ENCODE measurements at places on chromosomes 7 and 10.

DNA sequence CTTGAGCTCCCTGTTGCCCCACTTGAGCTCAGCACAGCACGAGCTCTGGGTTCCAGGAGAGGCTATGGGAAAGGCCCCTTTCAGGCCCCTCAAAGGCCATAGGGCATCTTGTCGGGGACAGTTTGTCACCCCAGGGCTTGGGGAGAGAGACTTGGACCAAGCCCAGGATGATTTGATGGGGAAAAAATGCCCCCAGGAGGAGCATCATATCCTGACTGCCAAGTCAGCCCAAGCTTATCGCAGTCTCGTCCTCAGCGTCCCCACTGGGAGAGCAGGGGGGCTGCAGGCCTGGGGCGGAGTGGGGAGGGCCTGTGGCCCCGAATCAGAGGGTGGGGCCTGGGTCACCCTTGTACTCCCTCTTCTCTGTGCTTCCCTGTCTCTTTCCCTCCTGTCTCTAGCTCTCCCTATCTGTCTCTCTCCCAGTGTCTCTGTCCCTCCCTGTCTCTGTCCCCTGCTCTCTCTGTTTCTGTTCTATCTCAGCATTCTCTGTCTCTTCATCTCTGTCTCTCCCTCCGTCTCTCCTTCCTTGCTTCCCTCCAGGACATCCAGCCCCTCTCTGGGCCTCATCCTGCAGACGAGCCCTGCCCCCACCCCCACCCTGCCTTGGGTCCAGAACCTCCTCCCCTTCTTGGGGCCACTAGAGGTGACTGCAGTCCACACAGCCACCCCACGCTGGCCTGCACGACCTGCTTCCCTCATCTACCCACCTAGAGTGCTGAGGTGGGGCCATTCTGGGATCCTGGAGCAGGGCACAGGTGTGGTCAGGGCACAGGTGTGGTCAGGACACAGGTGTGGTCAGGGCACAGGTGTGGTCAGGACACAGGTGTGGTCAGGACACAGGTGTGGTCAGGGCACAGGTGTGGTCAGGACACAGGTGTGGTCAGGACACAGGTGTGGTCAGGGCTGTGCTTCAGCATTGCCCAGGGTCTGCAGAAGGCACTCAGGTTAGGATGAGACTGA, 17.3 kb upstream of the GRIFIN start:
- no peak for DNase-seq

DNA sequence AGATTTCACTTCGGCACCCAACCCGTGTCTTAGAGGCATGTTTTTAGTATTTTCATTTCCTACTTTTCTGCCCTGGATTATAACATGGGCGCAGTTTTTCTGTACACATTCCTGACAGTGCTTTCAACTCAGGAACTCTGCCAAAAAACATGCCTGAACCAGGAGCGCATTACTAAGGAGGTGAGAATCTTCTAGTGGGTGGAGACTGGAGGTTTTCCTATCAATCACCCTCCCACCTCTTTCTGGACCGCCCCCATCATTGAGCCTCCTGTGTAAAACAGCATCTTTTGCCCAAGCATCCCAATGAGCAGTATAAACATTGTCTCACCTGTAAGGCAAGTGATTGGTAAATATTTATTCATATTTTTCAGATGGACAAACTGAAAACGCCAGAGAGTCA, 53.2 kb downstream of the STK17A start:
- DNase-seq: no peak

DNA sequence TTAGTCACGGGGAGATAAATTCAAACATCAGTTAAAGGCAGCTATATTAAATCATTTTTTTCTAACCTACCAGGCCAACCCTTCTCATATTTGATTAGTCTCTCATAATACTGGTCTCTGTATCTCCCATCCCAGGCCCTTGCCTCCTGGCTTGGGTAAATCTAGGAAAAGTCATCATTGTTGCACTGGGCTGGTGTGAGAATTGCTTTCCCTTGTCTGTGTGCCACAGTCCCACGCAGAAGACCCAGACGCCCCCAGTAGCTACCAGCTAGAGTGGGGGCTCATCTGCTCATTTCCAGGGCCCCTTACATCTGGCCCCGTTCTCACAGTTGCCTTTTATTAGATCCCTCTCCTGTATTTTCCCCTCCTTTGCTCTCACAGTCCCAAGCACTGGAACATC, 67.6 kb upstream of the VIPR2 start:
- no peak for DNase-seq

GRCh38 chr7:82312646-82313045, 130.9 kb downstream of the CACNA2D1 start:
- DNase-seq: no peak

DNA sequence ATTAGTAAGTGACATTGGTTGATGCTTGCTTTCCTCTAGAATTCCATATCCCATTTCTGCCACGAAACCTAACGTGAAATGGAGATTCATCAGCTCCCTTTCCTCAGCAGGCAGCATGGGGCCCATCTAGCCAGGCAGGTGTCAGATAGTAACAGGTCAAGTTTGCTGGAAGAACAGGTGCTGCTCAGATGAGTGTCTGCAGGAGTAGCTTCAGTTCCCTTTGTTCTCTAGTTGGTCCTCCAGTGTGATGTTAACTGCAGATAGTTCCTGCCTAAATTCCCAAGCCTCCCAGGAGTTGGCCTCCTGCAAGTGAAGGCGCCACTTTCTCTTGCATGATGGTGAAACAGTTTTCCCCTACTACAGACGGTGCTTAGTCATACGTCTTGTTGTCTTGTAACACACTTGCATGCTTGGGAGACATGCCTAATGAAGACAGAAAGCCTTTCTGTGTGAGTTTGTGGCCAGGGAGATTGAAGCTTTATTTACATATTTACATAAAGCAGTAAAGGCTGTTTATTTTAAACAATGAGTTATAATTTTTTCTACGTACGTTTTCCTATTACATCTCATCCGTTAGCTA, 175.4 kb downstream of the CHN2 start:
- DNase-seq: no peak

- no peak for DNase-seq
Measured at GRCh38 chr10:115903845-115904244, 369.2 kb downstream of the GFRA1 start.

- DNase-seq: no peak
Measured at GRCh38 chr7:155167706-155168365, 97.7 kb downstream of the HTR5A start.

DNA sequence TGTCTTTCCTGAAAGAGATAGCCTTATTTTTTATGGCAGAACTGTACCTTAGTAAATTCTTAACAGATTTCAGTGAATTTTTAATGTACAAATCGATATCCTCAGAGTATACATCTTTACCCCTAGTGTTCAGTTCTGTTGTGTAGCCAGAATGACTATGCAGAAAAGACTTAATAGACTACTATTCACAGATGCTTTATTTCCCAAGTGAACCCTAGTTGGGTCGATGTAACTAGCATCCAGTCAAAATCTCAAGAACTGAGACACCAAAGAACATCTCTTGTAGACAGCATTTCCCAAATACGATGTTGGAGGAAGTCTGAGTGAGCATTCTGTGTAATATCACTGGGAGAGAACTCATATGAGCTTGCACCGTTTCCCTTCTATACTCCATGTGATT, 1.5 kb downstream of the AKR1C3 start:
- no peak for DNase-seq

DNA sequence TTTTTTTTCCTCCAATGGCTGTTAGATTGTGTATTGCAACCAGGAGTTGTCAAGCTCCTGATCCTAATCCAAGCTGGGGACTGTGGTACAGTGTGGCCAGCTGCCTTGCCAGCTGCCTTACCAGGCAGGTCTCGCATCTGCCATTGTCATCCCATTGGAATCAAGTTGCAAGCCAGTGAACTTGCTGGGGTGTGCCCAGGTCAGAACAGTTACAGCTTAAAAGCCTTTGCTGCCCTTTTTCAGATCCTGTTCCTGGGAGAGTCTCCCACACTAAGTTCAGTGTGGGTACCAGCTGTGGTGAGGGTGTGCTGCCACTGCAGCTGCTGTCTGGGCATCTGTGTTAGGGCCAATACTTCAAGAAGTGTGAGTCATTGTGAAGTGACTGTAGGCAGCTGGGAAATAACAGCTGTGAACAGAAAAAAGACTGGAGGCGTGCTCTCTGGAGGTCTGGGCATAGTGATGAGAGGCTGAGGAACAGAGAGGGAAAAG, 72.8 kb downstream of the CCNY start:
- no peak for DNase-seq

GRCh38 chr10:113216102-113216501, 266.1 kb downstream of the TCF7L2 start:
- DNase-seq: peak; percentile 10

GRCh38 chr10:119439922-119440321, 102.6 kb downstream of the RGS10 start:
- no peak for DNase-seq

GRCh38 chr10:32269343-32270100, 77.4 kb downstream of the EPC1 start:
- DNase-seq: no peak

GRCh38 chr10:89001729-89002072, 11.1 kb downstream of the FAS start:
- no peak for DNase-seq

GRCh38 chr7:139297795-139298194, 43.3 kb upstream of the FMC1 start:
- no peak for DNase-seq

- peak; percentile 73 for DNase-seq
Measured at GRCh38 chr10:63083904-63084689, 49.0 kb upstream of the NRBF2 start.

DNA sequence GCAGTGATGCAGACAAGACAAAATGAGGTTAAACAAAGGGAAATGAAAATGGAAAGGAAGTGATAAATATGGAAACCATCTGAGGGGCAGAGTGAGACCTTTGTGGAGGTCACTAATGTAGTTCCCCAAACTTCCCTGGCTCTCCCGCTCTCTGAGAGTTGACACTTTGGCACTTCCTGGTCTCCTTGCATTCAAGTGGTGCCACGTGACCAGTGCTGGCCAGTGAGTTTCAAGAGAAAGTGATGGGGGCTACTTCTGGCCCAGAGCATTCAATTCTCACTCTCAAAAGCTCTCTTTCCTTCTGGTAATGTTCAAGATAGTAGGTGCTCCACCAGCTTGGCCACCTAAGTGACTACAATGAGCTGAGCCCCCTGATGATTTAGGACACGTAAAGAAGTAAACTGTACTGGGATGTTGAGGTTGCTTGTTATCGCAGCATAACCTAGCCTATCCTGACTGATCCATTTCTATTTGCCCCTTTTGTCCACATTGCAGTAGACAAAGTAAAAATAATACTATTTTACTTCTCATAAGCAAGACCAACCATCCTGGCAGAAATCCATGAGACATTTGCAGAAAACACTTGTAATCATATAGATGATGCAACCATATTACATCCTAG, 242.0 kb upstream of the YAE1 start:
- DNase-seq: peak; percentile 2

GRCh38 chr10:14536241-14537213, 205.8 kb upstream of the FRMD4A start:
- DNase-seq: peak; percentile 62

DNA sequence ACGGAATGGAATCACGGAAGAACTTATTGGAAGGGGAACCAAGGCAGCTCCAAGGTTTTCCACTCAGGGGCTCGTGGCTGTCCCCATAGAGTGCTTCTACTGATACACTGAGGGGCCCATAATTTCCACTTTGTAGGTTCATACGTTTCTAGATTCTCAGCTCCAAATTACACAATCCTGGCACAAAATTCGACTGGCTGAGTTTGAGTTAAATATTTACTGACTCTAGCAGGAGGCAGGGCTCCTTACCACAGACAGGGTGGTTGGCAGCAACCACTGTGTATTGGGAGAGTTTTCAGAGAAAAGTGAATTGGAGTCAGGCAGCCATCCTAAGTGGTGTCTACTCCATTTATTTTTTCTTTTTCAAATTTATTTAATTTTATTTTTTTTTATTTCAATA, 55.4 kb upstream of the SEC61G start:
- DNase-seq: no peak

DNA sequence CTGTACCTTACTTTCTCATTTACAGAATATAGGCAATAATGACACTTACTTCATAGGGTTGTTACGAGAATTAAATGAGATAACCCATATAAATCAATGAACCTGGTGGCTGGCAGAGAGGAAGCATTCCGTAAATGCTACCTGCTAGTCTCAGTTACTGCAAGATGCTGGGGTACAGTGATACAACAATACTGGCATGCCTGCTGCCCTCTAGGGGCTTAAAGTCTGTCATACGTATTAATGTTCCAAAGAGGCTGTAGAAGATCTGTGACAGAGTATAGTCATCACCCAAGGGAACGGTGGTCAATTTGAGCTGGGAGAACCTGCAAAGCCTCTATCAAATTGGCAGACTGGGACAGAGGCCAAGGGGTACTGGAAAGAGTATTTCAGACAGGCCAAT, 421.5 kb downstream of the GPAM start:
- no peak for DNase-seq

DNA sequence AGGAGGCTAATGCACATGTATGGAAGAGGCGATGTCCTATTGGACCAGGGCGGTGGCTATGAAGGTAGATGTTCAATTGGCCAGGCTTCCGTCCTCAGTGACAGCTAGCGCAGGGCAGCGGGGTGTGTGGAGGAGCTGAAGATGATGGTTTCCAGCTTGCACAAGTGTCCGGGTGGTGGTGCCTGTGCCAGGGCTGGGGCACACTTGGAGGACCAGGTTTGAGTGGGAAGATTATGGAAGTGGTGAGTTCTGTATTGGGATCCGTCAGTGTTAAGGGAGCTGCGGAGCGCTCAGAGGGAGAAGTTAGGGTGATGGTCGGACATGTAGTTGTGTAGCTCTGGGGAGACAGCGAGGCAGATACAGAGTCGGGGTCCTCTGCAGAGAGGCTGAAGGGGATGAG, 8.5 kb upstream of the TBL2 start:
- no peak for DNase-seq

DNA sequence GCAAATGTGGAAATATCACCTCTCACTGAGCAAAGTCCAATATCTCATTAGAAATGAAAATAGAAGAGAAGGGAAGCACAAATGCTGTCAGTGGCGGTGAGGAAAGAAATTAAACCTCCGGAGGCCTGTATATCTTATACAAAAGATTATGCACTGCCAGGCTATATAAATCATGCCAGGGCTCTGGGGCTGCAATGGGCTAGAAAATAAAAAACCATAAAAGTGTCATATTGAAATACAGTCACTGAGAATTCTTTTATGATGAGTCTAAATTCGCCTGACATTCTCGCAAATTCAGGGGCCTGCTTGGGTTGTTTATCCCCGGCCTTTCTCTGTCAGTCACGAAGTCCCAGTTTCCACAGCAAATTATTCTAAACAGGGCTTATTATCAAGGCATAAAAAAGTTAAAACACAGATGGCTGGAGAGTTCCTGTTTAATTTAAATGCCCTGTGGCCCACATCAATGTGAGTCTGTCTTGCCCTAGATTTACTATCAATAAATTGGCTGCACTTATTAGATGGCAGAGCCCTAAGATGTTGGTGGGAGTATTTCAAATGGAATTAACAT, 193.8 kb downstream of the SNX10 start:
- DNase-seq: no peak

GRCh38 chr10:86688398-86688921, 20.1 kb downstream of the LDB3 start:
- DNase-seq: peak; percentile 79

DNA sequence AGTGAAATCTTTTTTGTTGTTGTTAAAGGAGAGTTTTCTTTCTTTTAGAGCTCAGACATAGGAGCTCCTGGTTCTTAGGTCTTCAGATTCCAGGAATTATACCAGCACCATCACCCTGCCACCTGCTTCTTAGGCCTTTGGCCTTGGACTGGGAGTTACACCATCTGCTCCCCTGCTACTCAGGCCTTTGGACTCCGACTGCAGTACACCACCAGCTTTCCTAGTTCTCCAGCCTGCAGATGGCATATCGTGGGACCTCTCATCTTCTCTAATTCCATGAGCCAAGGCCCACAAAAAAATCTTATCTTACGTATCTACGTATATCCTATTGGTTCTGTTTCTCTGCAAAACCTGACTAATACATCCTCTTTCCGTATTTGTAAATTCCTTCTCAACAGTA, 5.1 kb upstream of the TACC2 start:
- DNase-seq: no peak
